ENCODE measurements at places on chromosomes 12 and 14.

DNA sequence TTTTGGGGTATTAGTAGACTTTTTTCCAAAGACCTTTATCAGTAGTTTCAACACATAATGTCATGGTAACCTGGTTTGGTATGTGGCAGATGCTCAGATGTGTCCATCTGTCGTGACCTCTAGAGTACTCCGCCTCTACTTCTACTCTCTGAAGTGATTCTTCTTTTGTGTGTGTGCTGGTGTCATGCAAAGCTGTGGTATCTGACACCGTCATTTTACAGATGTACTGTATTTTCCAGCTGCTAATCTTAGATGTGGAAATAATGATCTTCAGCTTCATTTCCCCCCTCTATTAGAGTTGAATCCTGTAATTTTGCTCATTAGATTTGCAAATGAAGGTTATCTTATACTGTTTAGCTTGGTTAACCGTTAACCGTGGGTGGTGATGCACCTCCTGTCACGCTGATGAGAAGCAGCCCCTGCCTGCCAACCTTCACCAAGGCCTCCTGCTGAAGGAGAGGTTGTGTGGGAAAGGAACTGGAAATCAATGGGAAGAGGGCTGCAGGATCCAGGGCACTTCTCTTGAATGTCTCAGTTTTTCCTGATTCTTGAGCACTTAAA, 222.4 kb upstream of the AMIGO2 start:
- DNase-seq: no peak

DNA sequence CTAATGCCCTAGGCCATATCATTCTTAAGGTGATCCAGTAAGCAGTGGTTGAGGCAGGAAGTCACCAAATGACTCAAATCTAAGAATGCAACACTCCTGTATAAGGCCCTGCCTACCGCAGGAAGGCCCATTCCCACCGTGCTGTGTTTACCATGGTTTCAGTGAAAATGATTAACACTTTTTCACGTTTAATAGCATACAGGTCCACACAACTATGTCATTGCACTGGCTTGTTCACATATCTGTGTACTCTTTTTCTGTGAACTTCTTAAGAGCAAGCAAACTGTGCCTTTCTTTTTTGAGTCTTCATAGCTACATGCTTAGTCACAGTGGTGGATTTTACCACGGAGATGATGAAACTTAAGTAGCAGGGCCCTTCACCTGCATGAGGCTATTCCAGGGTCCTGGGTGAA, 214.9 kb downstream of the CNTN1 start:
- no peak for DNase-seq

DNA sequence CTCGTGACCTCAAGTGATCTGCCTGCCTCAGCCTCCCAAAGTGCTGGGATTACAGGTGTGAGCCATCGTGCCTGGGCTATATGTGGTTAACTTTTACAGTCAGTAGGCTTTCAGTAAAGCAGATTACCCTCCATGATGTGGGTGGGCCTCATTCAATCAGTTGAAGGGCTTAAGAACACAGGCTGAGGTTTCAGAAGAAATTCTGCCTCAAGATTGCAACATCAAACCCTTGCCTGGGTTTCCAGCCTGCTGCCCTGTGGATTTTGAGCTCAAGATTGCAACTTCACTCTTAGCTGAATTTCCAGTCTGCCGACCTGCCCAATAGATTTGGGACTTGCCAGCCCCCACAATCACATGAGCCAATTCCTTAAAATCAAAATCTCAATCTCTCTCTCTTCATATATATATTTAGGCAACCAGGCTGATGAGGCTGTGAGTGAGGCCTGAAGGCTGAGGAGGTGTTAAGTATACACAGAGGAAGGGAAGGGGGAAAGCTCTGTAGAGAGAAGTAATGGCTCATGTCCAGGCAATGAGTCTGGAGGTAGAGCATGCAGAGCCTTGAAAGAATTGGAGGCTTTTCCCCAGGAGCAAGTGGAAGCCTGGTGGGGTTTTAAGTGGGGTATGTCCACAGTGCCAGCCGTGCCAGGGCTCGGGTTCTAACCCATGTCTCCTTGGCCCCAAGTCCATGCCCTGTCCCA, 33.3 kb upstream of the ACTN1 start:
- DNase-seq: no peak

DNA sequence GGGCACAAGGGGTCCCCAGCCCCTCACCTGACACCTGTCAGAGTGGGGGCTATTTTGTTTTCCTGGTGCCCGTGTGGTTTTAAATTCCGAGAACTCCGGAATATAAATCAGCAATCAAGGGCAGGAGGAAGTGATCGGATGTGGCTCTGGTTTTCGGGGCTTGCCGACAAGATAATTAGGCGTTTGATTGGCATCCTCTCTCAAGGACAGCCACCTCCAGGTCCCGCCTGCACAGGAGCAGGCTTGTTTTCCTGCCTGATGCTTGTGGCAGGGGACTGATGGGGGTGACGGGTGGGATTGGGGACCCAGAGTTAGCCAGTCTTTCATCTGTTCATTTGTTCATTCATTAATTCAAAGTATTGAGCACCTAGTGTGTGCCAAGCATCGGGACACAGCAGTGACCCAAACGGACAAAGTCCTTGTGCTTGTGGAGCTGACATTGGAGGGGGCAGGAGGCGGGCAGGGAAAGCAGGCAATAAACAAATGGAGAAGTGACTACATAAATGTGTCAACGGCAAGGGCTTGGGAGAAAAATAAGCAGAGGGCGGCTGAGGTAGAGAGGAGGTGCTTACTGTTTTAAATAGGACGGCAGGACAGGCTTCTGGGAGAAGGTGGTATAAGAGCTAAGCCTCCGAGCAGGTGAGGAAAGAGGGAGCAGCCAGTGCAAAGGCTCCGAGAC, 166.5 kb downstream of the PHETA1 start:
- DNase-seq: no peak

DNA sequence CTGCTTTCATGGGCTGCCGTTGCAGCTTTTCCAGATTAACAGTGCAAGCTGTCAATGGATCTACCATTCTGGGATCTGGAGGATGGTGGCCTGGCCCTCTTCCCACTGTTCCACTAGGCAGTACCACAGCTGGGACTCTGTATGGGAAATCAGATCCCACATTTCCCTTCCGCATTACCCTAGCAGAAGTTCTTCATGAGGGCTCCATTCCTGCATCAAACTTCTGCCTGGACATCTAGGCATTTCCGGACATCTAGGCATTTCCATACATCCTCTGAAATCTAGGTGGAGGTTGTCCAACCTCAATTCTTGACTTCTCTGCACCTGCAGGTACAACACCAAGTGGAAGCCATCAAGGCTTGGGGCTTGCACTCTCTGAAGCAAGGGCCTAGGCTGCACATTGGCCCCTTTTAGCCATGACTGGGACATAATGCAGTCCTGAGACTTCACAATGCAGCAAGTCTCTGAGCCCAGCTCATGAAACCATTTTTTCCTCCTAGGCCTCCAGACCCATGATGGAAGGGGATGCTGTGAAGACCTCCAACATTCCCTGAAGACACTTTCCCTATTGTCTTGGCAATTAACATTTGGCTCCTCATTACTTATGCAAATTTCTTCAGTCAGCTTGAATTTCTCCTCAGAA, 863.3 kb downstream of the C12orf50 start:
- DNase-seq: no peak

Data from AG04449 (cell line).